ENCODE measurements at places on chromosomes 3 and 15.

- peak; percentile 9 for DNase-seq
These were observed 1027.3 kb downstream of the TUSC7 start for GRCh38 chr3:117736846-117737245.

- DNase-seq = no peak
These were observed 45.4 kb downstream of the HEG1 start for GRCh38 chr3:125010393-125010792.

GRCh38 chr3:152834776-152835600 is at the start of gene P2RY1:
P2RY1 (plus strand) TSS chr3:152835131; CDS start chr3:152835783, 652 bp downstream.
- peak; percentile 69 for DNase-seq

- DNase-seq = peak; percentile 89
These were observed 256.2 kb upstream of the IL12A start for GRCh38 chr3:159732172-159733111.
